ENCODE measurements at places on chromosomes 13 and 19.
A peak's percentile ranks its signal among the peaks of the same experiment; 100 is the strongest.

DNA sequence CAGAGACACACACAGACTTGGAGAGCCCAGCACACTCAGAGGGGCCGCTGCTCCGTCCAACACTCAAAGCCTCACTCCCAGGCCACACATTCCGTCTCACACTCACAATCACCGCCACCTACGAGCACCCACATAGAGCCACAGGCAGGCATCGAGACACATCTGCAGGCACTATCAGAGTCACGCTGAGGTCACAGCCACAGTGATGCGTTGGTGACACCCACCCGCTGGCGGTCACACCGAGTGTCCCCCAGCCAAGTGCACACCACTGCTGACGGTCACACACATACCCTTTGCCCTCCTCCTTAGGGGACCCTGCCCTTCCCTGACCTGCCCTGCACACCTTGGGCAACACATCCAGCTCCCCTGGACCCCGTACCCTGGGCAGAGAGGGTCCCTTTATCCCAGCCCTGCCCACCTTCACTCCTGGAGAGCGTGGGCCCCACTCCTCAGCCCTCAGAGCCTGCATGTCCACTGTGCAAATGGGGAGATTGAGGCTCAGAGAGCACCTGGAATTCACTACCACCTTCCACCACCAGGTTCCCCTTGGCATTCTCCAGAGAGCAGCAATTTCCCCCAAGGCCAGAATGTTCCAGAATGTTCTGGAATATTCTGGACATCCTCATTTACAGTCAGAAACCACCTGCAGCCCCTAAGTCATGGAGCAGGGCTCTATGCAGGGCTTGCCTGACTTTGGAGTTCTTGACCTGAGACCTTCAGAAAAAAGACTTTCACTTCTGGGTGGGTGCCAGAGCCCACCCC is 5.4 kb downstream of the FUT5 start:
- no peak for DNase-seq

DNA sequence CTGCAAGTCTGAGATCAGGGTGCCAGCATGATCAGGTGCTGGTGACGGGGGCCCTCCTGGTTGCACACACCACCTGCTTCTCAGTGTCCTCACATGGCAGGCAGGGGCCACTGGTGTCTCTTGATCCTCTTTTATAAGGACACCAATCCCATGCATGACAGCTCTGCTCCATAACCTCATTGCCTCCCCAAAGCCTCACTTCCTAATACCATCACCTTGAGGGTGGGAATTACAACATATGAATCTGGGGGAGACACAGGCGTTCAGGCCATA is 15.0 kb upstream of the MIER2 start:
- DNase-seq, result no peak

DNA sequence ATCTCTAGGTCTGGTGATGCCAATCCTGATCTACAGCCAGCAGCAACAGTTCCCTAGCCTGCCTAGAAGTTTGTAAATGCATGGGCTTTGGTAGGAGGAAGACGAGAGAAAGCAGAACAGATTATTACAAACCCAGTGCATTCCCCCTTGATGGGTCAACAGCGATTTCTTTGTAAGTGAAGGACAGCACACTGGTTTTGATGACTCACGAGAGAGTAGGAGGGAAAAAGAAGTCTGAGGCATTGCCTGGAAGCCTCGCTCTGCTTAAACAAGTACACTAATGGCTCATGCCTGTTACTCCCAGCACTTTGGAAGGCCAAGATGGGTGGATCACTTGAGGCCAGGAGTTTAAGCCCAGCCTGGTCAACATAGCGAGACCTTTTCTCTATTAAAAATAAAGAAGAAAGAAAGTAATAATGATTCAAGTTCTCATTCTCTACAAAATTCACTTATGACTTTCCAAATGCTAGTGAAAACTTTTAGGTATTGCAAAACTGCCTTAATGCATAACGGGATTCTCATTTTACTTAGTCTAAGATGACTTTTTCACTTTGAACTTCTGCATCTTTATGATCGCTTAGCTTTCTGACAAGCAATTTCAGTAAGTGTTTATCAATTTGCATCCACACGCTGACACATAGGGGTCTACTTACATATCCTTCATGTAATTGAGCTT is 47.7 kb upstream of the USPL1 start:
- DNase-seq, result no peak

GRCh38 chr13:47226516-47226915 is 329.7 kb upstream of the HTR2A start:
- DNase-seq, result no peak

DNA sequence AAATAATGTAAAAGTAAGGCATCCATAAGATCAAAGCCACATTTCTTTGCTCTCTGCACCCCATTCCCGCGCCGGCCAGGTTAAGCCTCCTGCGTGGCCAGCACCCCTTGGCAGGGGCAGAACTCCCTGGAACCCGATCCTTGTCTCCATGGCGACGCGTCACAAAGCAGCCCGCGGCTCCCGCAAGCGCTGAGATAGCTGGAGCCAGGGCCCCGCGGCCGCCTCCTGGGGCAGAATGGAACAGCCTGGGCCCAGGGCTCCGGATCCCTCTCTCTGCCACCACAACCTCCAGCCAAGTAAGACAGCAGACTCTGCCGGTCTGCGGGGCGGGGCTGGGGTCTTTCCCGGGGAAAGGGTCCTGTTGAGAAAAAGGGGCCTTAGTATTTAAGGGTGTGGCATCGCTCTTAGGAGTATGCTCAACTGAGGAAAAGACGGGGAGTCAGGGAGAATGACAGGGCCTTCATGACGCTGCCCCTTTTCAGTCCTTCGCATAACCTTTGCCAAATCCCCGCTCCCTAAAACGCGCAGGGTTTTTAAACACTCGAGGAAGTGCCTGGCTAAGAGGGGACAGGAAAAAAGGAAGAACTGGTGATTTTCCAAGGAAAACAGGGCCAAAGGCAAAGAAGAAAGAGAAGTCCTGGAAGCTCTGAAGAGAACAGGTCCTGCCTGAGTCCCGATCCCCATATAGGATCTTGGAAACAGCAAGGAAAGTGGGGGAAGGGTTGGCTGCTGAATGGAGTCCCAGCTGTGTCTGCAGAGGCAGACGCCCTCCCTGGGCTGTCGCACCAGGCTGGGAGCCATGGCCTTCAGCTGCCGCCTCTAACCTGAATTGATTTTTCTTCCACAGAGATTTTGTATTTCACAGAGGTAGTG is at the start of gene TEX26:
TEX26 (plus strand) TSS at position 176 of the 873 bp plus-strand sequence; CDS start at position 236, 60 bp downstream.
- DNase-seq, result no peak

DNA sequence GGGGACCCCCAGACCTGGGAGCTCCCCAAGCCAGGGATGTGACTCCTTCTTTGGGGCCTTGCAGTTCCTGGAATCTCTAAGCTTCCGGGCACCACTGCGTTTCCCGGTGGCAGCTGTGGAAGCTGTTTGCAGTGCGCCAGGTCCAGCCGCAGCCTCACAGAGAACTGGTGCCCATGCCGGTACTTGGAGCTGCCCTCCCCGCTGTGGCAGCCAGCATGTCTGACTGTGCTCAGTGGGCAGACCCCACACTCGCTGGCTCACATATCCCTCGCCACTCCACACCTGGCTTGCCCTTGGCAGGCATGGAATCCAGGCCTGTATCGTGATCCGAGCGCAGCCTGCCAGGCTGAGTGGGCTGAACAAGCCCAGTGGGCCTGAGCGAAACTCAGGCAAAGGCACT is 753.2 kb upstream of the PCDH20 start:
- no peak for DNase-seq

GRCh38 chr19:39359026-39359425 is 16.8 kb downstream of the SAMD4B start:
- DNase-seq, result no peak

DNA sequence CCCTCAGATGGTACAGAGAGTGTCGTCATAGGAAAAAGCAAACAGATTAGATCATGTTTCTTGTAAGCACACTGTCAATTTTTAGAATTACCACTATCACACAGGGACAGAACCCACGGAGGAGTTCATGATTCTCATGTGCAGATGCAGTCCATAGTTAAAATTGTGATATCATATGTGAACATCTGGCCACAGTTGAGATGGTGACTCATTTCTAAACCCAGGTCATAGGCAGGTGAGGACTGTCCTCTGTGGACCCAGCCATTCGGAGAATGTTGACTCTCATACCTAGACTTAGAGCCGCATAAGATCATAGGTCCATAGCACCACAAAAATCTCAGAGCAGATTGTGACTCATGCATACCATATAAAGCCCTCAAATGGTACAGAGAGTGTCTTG is 17.8 kb upstream of the ZNF730 start:
- DNase-seq, result no peak

DNA sequence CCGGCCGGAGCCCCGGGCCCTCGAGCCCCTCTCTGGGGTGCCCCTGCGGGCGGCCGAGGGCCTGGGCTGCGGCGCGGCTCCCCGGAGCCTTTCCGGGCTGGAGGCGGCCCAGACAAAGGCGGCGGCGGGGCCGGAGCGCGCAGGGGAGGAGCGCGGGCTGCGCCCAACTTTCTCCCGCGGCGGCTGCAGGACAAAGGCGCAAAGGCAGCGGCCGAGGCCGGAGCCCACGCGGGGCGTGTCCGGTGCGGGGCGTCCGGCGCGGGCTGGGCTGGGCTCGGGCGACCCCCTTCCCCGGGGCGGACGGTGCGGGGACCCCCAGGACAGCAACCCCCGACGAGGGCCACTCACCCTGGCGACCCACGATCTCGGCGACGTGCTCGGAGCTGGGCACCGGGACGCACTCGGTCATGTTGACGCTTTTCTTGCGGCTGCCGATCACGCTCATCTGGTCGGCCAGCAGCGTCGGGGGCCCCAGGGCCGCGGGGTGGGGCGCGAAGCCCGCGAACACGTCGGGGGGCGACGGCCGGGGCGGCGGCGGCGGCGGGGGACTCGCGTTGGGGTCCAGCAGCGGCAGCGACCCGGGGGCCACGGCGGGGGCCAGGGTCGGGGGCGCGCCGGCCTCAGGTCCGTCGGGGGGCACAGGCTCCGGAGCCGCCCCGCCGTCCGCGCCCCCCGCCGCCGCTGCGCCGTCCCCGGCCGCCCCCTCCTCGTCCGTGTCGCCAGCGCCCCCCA is 843 bp downstream of the MEX3D start:
- no peak for DNase-seq

GRCh38 chr13:48578516-48579164 is 45.8 kb upstream of the RCBTB2 start:
- DNase-seq, result no peak

DNA sequence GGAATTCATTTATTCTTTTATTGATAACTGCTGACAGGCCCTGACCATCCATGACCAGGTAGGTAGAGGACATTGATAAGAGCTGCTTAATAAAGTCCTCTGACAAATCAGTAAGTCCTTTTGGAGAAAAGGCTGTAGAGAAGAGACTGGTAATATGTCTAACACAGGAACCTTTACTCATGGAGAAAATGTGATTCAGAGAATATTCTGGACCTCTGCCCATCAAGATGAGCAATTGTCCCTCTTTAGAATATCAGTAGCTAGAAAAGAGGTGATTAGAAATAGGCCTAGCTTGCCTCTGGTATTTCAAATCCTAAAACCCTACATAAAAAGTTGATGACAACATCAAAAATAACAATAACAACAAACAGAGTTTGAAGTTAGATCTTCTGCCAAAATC is 642.3 kb downstream of the TBC1D4 start:
- no peak for DNase-seq

DNA sequence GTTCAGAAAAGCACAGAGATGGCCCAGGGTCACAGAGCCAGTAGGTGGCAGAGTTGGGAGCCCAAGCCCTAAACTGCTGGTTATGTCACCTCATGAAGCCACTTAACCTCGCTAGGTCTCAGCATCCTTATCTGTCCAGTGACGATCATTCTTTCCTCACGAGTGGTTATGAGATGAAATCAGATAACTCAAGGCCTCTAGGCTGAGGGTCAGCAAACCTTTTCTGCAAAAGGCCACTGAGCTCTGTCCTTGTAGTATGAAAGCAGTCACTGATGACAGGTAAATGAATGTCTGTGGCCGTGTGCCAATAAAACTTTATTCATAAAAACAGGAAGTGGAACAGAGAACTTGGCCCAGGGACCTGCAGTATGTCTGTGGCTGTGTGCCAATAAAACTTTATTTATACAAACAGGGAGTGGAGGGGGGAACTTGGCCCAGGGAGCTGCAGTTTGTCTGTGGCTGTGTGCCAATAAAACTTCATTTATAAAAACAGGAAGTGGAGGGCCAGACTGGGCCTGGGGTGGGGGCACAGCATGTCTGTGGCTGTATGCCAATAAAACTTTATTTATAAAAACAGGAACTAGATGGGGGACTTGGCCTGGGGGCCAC is 71.2 kb downstream of the GNG7 start:
- DNase-seq, result no peak

- DNase-seq, result peak; percentile 30
These were observed 48.8 kb downstream of the IRS2 start for GRCh38 chr13:109737606-109738005.

DNA sequence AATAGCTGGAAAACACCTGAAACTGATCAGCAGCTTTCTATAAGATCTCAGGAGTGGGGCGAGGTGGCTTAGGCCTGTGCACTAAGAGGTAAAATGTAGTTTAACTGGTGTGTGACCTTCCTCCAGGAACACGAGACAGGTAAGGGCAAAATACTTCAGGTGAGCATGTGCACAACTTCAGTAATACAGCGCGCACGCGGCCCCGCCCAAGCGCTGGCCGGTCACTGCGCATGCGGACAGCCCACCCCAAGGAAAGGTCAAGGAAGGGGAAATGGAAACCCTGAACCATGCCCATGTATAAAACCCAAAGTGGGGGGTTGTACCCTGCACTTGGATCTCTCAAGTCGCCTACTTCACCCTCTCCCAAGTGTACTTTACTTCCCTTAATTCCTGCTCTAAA is 49.4 kb upstream of the ARHGEF7 start:
- no peak for DNase-seq

- DNase-seq, result no peak
These were observed 1.5 kb downstream of the SPATA13 start for GRCh38 chr13:24161980-24162525.

GRCh38 chr19:41445575-41445974 is 2.6 kb downstream of the ERICH4 start:
- DNase-seq, result no peak

DNA sequence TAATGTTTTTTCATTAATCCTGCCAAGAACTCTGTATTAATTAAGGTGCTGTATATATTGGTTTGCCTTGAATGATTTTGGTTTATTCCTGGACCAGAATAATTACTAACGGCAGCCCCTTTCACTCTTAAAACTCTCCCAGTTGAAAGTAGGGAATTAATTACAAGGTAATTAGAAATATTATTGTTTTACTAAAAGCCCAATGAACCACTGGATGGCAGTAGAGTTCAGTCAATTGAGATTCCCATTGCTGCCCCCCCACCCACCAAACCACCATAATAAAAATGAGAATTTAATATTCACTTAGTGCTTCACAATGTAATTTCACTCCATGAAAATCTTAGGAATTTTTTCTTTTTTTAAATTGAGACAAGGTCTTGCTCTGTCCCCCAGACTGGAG is 13.7 kb downstream of the WBP4 start:
- DNase-seq, result no peak

DNA sequence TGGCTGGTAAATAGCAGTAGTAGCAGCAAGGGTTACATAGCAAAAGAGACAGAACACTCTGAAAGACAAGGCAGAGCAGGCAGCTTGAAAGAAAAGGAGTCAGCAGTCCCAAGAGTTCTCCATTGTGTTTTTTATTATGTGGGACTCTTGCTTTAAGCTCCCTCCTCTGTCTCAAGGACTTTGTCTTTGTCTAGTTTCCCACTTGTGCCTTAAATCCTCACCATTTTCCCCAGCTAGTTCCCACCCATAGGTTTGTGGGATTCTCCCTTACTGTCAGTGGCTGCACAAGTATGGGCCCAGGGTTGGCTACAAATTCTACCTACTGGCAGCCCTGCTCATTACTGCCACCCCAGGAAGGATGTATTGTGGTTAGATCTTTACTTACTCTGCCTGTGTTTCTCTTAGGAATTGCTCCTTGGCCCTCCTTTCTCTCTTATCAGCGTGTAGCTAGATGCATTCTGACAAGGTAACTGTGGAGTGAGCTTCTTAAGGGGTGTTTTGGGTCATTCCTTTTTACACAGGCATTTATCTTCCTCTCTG is 413.4 kb upstream of the PCDH9 start:
- no peak for DNase-seq
